ENCODE measurements at places on chromosomes 2 and 18.

GRCh38 chr2:200199576-200200263 lies 106.8 kb upstream of the SPATS2L start:
- DNase-seq, result peak; percentile 20

GRCh38 chr2:164046040-164046439 lies 310.2 kb upstream of the FIGN start:
- peak; percentile 89 for DNase-seq

DNA sequence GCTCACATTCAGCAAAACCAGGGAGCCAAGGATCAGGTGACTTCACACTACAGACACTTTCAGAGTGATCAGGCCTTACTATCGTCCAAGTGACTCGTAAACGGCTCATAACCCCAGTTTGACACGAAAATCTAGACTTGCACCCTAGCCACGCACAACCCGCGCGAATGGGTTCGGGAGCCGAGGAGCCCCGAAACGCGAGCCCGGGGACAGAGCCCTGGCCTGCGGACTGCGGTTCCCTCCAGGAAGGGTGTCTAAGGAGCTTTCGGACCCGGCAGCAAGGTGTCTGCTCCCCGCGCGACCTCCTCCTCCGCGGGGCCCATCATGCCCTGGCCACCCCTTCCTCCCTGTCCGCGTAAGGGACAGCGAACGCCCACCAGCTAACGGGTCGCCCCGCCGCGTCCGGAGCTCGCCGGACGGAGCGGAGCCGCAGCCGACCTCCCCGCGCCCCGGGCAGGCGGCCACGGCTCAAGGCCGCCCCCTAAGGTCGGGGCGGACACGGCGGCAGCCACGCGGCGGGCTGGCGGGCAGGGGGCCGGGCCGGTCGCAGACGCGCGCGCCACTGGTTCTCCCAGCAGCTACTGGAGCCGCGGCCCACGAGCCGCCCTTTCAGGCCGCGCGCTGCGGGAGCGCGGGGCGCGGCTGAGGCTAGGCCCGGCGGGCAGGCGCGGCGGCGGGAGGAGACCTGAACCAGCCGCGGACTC lies 575 bp downstream of the ATL2 start:
- peak; percentile 82 for DNase-seq

- peak; percentile 58 for DNase-seq
These were observed 40.2 kb upstream of the BMPR2 start for GRCh38 chr2:202335791-202336467.

DNA sequence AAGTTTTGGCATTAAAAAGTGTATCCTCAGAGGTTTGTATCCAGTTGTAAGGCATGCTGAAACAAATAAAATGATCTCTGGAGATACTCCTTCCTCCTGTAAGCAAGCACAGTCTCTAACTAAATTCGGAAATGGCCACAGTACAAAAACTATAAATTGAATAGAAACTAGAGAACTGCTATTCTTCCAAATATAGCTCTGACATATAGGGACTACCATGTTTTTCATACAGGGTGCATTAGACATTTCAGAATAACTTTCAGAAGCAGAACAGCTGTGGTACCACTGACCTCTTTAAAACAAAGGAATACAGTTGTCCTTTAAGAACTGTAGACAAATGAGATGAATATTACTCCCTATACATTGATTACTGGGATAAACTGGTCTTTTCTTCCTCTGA lies 568.5 kb downstream of the ARHGAP15 start:
- DNase-seq, result no peak

DNA sequence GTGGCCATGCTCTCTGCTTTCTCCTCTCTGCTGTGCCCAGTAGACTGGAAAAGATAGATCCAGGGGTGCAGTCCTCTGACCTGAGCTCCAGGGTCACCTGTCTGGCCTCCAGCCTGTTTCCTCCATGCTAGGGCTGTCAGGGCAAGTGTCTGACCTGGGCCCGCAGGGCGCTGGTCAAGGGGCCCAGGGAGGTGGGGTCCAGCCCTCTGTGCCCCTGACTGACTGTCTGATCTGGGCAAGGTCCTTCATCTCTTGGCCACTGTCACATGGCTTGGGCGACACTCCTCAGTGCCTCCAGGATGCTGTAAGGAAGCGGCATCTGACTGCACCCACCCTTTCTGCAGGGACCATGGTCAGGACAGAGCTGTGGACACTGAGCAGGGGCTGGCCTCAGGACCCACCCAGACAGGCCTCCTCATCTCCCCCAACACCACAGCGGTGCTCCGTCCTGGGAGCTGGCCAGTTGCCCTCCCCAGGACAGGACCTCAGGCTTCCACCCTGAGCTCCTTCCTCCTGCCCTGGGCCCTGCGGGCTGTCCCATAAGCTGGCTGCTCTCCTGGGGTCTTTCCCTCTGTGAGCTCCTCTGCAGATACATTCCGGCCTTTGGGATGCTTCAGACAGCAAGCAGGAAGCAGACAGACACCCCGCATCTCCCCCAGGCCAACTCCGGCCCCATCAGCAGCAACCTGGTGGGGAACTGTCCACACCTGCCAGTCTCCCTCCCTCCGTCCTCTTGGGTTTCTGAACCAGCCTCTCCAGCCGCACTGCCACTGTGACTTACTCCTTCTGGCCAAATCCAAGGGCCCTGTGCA lies 21.2 kb upstream of the ALPI start:
- no peak for DNase-seq

DNA sequence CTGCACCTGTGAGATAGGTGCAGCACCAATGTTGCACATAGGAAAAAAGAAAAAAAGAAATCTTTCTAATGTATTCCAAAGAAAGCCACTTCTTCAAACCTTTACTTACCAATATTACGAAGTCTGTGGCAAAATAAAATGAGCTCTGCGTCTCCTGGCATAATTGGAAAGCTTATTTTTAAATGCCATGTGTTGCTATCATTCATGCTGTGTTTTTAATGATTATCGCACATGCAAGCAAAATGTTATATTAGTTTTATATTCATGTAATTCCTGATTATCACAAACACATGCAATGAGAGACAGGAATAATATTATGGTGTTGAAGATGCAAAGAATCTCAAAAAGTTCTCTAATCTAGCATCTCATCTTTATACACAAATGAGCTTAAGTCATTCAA lies 47.0 kb upstream of the PARD3B start:
- DNase-seq, result no peak
